ENCODE measurements at places on chromosomes 13 and 19. TPM values are rescaled to one million over a fixed set of nuclear protein-coding genes. Genes with fewer than 3 reads are reported as not detected.

Gene IRGC
- not detected for total RNA-seq

Gene SMIM44
- total RNA-seq = not detected

Gene GSX1
- not detected for total RNA-seq

Gene SPTBN4
- total RNA-seq = 5.5 TPM

Gene S1PR5
- 0.59 TPM for total RNA-seq

Gene PGLYRP2
- total RNA-seq = not detected
